ENCODE measurements at places on chromosomes 3 and 15.
A peak's percentile ranks its signal among the peaks of the same experiment; 100 is the strongest.

DNA sequence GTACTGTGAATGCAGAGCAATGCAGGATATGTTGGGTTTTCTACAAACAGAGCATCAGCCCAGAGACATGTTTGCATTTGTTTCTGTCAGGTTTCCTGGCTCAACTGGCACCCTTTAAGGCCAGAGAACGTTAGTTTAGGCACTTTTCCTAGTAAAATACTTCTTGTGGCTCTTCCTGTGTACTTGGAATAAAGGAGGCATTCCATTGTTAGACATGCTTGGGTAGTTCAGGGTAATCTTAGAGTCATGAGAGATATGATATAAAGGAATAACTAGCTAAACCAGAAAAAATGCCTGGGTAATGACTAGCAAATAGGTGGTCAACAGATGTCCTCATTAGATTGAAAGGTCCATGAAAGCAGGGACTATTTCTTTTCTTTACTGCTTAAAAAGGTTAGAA lies 60.4 kb upstream of the RBM5 start:
- DNase-seq, result peak; percentile 17

DNA sequence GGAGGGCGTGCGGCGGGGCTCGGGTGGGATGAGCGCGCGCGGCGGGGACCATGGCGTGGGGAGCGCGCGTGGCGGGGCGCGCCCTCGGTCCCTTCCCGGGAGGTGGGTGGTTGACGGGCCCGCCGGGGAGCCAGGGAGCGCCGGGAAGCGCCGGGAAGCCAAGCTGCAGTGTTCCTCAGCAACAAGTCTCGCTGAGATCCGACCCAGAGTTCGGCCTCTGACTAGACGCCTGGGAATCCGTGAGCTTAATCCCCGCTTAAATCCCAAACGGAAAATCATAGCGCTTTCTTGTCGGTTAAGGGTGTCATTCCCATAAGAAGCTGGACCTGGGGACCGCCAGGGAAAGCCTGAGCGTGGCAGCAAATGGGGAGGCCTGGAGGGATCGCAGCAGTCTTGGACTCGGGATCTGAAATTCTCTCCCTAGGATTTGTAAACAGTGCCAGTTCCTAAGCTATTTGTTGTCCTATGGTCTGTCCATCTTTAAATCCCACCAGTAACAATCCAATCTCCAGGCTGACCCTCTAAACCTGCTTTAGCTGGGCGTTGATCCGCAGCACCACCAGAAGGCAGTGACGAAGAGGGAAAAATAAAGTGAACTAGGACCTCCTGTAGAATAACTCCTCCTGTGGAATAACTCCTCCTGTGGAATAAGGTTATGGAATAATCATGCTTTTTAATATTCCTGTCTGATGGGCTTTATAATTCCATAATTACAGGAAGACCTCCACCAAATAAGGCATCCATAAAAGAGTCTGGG lies 570 bp upstream of the NEDD4 start:
- peak; percentile 50 for DNase-seq

GRCh38 chr3:62131620-62132019 lies 241.7 kb downstream of the FEZF2 start:
- peak; percentile 22 for DNase-seq

DNA sequence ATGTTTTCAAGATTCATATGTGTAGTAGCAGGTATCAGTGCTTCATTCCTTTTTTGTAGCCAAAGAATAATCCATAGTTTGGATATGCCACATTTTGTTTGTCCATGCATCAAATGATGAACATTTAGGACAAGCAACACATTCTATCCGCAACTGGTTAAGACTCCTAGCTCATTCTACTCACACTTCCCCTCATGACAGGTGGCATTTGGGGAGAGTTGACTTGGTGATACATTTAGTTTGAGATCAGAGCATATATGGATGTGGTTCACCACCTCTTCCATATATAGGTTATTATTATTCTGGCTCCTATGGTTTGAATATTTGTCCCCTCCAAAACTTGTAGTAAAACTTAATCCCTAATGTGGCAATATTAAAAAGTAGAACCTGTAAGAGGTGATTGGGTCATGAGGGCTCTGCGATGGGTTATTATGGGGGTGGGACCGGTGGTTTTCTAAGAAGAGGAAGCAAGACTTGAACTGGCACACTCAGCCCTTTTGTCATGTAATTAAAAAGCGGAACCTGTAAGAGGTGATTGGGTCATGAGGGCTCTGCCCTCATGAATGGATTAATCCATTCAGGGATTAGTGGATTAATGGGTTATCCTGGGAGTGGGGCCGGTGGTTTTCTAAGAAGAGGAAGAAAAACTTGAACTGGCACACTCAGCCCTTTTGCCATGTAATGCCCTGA lies 75.3 kb upstream of the HRH1 start:
- no peak for DNase-seq

- peak; percentile 79 for DNase-seq
These were observed 484.4 kb upstream of the TPRG1 start for GRCh38 chr3:188687389-188687788.

GRCh38 chr15:47872869-47873432 lies 155.6 kb downstream of the SEMA6D start:
- no peak for DNase-seq

DNA sequence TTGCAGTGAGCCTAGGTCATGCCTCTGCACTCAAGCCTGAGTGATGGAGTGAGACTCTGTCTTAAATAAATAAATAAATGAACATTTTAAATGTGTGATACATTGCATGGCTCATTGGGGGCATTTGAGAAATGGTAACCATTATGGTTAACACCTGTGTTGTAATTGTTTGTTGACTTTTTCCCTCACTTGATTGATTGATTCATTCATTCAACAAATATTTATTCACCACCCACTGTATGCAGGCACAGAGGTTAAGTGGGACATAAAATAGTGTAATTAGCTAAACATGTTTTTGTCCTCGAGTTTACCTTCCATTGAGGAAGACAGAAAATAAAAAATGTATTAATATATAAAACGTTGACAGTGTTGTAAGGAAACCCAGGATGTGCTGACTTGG lies 127.1 kb upstream of the ANKRD28 start:
- DNase-seq, result no peak

DNA sequence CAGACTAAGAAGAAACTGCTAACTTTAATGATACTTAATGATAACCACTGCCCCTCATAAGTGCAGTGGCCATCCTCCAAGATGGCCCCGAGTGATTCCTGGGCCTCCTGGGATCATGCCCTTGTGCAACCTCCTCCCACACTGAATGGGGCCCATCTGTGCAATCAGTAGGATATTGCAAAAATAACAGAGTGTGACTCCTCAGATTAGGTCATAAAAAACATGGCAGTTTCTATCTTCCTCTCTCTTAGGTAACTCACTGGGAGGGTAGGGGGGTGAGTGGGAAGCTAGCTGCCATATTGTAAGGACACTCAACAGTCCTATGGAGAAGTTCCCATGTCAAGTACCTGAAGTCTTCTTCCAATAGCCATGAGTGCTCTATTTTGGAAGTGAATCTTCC lies 173.0 kb downstream of the SHQ1 start:
- no peak for DNase-seq

GRCh38 chr15:26712335-26712734 lies 60.5 kb downstream of the GABRB3 start:
- DNase-seq, result no peak

- no peak for DNase-seq
These were observed 36.4 kb upstream of the ATP2C1 start for GRCh38 chr3:130857336-130858026.

DNA sequence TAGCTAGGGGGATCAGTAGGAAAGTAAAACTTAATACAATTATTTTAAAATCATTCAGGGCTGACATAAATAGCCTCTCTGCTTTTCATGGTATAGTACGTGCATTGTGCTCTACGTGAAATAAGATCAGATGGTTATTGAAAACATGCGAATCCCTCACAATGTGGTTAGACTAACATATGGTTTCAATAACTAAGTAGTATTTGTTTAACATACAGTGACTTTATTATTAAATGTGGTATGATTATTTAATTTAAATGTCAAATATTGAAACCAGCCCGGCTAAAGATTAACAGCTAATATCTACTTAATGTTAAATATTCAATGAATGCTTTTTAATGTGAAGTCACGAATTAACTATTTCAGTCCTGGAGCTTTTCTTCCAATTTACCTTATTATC lies 473.9 kb upstream of the THBS1 start:
- no peak for DNase-seq

- DNase-seq, result no peak
These were observed 453.5 kb downstream of the SOX2 start for GRCh38 chr3:182165234-182165633.

GRCh38 chr15:95865330-95865739 lies 465.2 kb upstream of the NR2F2 start:
- DNase-seq, result no peak

- DNase-seq, result peak; percentile 37
These were observed 1.3 kb downstream of the RAP2B start for GRCh38 chr3:153163393-153163724.

GRCh38 chr15:70375006-70375431 lies 277.3 kb upstream of the TLE3 start:
- peak; percentile 31 for DNase-seq

DNA sequence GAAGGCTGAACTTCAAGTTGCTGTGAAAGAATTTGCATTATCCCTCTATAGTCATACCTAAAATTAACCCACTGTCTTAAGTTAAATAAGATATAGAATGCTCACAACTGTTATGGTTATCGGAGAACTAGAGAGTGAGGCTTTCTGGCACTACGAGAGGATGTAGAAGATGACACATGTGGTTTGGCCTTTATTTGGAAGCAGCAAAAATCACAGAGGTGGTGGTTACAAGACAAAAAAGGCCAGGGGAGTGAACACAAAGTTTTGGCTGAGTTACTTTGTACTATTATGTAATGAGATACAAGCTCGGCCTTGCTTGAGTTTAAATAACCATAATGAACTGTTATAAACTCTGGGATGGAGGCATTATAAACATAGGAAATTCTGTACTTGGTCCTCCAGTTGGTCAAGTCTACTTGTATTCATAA lies 78.3 kb upstream of the ICE2 start:
- no peak for DNase-seq

GRCh38 chr3:129261894-129262293 lies 12.5 kb downstream of the COPG1 start:
- no peak for DNase-seq

- peak; percentile 60 for DNase-seq
These were observed 391.9 kb upstream of the THBS1 start for GRCh38 chr15:39188930-39189329.

GRCh38 chr15:90165659-90166489 lies 35.3 kb upstream of the SEMA4B start:
- peak; percentile 99 for DNase-seq

DNA sequence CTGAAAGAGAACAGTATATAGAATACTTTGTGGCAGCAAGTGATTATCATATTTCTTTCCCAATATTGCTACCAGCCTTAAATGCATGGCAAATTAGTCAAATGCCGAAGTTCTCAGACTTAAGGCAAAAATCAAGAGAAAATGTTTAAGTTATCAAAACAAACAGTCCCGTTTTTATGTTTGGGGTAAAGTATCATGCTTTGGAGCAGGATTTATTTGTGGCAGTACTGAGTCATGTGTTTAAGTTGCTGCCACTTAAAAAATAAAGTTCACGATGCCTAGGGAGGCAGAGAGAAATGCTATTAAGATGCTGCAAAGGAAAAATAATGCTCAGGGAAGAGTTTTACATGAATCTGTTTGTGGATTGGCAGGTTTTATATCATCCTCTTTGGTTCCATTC lies 417.4 kb upstream of the MDFIC2 start:
- DNase-seq, result no peak

DNA sequence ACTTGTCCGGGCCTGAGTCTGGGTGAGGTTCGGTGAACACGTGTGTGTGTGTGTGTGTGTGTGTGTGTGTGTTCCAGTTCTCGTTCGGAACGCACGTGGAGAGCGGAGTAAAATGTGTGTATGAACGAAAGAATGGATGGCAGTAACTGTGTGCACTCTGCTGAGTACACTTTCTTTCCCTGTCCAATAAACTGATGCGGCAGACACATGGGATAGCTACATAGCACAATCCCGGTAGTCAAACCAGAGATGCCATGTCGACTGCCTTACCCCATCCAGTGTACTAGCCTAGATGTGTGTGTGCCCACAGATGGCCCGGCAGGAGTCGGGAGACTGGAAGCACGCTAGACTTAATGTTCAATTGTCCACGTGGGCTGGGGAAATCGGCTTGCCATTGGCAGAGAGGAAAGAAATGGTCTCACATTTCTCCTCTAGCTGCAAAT lies 507 bp upstream of the GOLIM4 start:
- peak; percentile 89 for DNase-seq

DNA sequence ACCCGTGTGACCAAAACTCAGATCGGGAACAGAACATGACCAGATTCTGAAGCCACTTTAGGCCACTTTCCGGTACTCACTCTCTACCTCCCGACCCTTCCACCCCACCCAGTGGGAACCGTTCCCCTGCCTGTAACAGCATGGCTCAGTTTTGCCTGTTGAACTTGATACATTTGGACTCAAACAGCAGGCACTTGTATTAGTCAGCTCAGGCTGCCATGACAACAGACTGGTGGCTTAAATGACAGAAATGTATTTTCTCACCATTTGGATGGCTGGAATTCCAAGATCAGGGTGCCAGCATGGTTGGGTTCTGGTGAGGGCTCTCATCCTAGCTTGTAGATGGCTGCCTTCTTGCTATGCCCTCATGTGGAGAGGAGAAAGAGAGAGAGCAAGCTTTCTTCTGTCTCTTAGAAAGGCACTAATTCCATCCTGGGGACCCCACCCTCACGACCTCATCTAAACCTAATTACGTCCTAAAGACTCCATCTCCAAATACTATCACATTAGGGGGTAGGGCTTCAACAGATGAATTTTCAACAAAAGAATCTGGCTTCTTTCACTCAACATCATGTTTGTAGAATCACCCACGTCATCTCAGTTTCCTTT lies 9.3 kb upstream of the SSUH2 start:
- no peak for DNase-seq

DNA sequence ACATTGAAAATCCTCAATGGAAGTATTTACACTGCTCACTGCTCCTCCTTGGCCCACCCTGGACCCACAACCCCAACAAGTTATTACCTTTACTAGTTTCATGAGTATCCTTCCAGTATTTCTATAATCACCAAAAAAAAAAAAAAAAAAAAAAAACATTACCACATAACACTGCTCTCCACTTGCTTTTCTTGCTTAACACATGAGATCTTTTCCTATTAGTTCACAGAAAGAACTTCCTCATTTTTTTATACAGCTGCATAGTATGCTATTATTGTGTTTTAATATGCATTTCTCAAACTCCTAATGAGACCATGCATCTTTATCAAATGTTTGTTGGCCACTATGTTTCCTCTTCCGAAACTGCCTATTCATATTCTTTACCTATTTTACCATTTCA lies 14.6 kb downstream of the GABPB1 start:
- DNase-seq, result no peak

GRCh38 chr3:46049093-46049492 lies 21.8 kb upstream of the XCR1 start:
- DNase-seq, result no peak
